GM04504 (cell line): ENCODE measurements at places on chromosomes 4 and X.

GRCh38 chr4:84497504-84498202 is 1.4 kb downstream of the NKX6-1 start:
- no peak for DNase-seq

GRCh38 chr4:23654791-23655190 is 235.1 kb downstream of the PPARGC1A start:
- no peak for DNase-seq

DNA sequence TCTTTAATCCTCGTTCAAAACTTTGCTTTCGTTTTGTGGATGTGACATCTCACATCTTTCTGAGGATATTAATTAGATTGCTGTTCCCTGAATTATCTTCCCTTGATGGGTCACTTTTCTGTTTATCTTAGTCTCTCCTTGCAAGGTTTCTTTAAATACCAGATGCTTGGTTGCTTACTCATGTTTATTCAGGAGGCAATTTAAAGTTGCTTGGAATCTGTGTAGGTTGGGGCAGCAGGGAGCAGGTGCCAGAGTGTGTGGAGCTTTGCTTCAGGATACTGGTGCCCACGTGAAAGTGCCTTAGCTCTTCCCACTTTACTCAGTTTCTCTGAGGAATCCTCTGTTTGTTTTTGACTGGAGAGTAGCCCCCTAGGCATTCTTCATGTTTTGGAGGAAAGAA is 24.0 kb downstream of the ANAPC4 start:
- DNase-seq: no peak

DNA sequence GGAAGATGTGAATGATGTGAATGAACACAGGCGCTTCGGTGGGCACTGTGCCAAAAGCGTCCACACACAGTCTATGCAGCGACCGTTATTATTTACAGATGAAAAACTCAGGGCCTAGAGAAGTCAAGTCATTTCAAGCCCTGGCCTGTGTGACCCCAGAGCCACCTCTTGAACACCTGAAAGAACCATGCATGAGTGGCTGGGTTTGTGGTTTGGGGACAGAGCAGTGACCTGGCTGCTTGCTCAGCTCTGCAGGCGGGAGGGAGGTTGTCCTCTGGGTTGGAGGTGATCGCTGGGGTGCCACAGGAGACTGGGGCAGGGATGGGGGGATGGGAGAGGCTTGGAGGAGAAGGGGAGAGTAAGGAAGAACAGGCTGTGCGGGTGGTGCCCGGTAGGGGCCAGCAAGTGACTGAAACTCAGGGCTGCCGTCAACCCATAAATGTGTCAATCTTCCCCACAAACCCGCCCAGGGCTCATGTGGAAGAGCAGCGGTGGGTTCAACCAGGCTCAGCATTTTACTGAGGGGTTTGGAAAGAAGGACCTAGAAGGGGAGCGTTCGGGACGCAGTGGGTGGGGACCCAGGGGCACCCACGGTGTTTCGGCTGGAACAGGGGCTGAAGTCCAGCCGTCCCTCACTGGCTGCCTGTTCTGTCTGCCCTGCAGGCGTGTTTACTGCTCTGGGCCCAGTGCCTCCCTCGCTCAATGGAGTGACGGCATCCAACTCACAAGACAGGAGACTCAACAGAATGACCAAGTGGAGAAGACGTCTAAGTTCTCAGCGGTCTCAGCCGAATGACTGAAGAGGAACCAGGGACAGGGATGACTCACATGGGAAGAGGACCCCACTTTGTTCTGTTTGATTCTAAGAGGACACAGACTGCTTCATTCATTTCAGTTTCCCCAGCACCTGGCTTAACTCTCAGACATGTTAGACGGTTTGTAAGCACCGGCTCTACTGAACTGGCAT is 167.8 kb downstream of the AFAP1 start:
- DNase-seq: no peak

- no peak for DNase-seq
These were observed 382.8 kb upstream of the CTSO start for GRCh38 chr4:156336511-156336910.

GRCh38 chr4:111959222-111959621 is 186.0 kb upstream of the FAM241A start:
- DNase-seq: peak; percentile 31

- DNase-seq: no peak
These were observed 106.2 kb downstream of the SMIM20 start for GRCh38 chr4:26020083-26020668.

- peak; percentile 17 for DNase-seq
These were observed 4.3 kb upstream of the SHROOM3 start for GRCh38 chr4:76430519-76431388.

DNA sequence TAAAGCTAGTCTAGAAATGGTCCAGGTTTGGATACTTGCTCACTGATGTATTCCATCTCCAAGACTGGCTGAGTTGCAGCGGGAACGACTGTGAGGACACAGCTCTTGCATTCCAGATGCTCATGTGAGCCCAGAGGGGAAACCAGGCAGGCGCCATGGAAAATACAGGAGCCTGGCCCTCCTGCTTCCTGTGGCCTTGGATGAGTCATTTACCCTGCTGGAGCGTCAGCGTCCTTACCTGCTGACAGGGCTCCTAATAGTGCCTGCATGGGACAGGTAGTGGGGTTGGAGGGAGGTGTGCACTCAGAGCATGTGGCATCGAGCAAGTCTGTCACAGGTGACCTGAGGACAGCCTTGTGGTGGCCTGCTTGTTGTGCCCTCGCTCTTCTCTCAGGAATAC is 69.4 kb downstream of the NSG1 start:
- no peak for DNase-seq

DNA sequence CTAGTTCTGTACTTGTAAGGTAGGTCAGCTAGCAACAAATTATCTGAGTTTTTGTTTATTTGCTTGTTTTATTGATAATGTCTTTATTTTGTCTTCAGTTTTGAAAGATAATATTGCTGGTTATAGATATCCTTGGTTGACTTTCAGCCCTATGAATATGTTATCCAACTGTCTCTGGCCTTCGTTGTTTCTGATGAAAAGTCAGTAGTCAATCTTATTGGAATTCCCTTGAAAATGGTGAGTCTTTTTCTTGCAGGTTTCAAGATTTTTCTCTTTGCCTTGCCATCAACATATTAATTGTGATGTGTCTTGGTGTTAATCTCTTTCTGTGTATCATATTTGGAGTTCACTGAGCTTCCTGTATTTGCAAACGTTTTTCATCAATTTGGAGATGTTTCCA is 113.1 kb upstream of the NEIL3 start:
- no peak for DNase-seq

GRCh38 chrX:149259241-149259640 is 245.9 kb downstream of the IDS start:
- no peak for DNase-seq

DNA sequence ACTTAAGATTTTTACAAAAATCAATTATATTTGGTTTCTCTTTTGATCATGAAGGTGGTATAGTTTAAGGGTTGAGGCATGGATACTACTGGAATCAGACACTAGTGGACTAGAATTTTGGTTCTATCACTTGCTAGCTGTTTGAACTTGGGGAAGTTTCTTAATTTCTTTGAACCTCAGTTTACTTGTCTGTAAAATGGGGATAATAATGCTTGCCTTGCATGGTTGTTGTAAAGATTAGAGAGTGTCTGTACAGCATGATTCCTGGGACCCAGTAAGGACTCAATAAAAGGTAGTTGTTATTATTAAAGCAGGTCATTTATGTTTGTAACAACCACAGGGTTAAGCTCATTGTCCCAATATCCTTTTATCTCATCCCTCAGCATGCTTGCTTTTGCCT is 36.0 kb downstream of the TMEM164 start:
- no peak for DNase-seq

DNA sequence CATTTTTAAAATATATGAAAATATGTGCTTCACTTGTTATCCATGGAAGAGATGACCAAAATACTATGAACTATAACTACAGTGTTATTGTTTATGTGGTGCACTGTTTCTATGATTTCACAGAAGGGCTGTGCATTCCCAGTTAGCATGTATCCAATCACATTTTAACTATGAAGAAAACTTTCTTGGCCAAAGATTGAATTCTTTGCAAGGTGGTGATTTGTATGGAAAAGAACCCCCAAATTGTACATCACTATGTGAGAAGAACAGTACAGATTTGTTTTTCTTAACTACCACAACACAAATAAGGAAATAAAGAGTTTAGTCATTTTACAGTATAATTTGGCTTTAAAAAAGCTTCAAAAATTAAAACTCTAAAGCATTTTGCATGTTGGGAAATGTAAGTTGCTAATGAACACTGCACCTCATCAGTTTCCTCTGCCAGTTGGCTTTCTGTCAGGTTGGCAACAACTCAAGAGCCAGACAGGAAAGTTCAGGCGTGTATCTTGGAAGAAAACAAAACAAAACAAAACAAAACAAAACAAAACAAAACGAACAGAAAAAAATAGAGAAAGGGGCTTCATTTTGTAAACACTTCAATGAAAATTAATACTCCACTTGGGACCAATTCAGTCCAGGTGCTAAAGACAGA is 237.0 kb downstream of the SCFD2 start:
- DNase-seq: peak; percentile 25

- DNase-seq: no peak
These were observed 287.9 kb upstream of the NOCT start for GRCh38 chr4:138727731-138728130.

DNA sequence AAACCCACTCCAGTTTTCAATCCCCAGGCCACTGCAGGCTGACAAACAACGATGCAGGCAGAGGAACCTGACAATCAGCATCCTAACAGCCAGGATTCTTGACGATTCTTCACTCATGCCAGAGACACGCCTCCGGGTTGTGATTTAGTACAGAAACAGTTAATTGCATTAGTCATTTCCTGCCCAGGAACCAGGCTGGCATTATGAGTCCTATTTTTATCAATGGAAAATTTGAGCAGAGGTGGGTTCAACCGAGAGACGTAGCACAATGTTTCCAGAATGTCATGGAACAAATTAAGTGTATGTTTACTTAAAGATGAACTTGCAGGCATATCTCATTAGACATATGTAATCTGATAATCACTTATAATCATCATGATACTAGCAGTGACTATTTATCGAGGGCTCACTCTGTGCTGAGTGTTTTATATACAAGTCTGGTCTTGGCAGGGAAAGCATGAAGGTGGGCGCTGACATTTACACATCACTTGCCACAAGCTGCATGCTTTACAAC is 159.7 kb downstream of the NSUN7 start:
- DNase-seq: no peak

DNA sequence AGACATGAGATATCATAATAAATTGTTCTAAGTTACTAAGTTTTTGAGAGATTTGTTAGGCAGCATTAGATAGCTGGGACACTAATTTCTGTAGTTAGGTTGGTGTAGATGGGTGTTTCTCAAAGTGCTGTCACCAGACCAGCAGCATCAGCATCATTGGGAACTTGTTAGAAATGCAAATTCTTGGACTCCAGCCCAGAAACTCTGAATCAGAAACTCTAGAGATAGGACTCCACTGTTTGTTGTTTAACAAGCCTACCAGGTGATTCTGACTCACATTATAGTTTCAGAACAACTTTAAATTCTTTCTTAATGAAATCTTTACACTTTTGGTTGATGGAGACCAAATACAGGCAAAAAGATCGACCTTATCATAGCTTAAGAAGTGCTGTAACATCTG is 173.7 kb downstream of the PABPC4L start:
- peak; percentile 71 for DNase-seq

- no peak for DNase-seq
These were observed 13.3 kb downstream of the CETN2 start for GRCh38 chrX:152817078-152817764.

GRCh38 chr4:58732973-58733372 is 1622.8 kb upstream of the IGFBP7 start:
- no peak for DNase-seq

GRCh38 chr4:131061734-131062133 is 1965.8 kb downstream of the C4orf33 start:
- no peak for DNase-seq

DNA sequence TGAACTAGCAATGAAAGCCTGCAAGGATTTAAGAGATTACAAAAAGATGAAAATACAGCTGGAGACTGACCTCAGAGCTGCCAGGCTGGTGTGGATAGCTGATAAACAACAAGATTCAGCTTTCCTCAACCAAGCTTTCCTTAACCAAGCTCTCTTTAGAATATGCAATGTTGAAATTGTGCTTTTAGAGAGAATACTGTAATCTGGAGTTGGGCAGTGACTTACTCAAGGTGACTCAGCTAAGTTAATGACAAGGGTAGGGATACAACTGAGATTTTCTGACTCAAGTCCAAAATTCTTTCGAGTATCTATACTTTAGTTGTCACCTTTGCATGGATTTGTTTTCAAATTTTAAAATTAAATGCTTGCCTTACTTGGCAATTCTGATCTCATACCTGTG is 98.0 kb downstream of the AMMECR1 start:
- no peak for DNase-seq

- DNase-seq: no peak
These were observed 11.2 kb downstream of the JADE1 start for GRCh38 chr4:128820671-128821070.

- DNase-seq: peak; percentile 48
These were observed 115.1 kb downstream of the PPP3CA start for GRCh38 chr4:101232074-101232776.

GRCh38 chr4:8754634-8755589 is 116.7 kb downstream of the HMX1 start:
- no peak for DNase-seq

DNA sequence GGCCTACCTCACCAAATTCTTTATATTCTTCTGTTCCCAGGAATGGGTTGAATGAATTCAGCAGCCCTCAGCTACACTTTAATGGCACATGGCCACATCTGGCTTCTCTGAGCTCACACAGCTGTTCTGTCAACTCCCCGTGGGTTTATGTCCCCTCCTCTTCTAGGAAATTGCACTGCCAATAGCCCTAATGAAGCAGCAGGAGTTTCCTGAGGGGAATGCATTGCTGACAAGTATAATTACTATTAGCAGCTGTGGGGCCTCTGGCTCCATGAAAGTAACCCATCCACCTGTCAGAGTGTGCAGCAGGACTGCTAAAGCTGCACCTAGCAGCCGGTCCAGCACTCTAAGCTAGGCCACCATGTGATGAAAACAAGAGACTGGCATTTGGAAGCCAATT is 50.3 kb downstream of the FTHL17 start:
- no peak for DNase-seq

DNA sequence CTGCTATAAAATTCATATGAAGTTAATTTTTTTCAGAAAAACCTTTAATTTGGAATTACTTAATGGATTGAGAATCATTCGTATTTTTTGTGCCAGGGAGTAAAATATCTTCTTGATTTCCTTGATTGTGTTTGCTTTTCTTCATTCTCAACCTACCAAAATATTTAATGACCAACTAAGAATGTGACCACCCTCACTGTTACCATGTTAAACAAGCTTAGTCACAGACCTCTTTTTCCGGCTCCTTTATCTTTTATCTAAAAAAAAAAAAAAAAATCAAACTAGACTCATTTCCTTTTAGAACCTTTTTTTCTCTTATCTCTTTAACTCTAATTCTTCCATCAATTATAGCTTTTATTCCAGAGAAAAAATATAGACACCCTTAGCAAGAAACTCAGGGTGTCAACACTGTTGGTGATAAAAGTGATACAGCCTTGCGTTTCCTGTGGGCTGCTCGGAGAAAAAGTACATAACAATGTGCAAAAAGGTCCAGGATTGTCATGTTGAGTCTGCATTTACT is 20.6 kb upstream of the HPGDS start:
- DNase-seq: no peak
